CD4-positive, alpha-beta T cell treated with Interleukin-15 for 4 hours (primary cell): ENCODE measurements at places on chromosomes 5 and 9.

DNA sequence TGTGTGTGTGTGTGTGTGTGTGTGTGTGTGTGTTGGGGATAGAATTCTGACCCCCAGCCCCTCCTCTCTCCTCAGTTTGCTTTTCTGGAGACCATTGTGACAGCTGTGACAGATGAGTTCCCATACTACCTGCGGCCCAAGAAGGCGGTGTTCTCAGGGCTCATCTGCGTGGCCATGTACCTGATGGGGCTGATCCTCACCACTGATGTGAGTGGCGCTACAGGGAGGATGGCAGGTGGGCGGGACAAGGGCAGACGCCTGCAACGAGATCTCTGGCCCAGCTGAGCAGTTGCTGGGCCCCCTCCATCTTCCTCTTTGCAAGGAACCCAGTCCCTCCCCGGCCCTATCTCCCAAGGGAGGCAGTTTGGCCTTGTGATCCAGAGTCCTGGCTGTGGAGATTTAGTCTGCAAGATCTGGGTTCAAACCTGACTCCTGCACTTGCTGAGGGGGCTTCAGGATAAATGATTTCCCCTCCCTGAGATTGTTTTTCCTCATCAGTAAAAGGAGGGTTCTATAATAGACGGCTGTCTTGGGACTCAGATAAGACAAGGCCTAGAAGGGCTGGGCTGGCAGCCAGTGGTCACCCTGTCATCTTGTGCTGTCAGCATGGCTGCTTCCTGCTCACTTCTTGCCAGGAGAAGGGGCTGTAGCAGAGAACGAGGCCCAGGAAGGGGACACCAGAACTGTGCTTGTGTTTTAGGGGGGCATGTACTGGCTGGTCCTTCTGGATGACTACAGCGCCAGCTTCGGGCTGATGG, 14.1 kb downstream of the SLC6A7 start:
- DNase-seq: no peak

- no peak for DNase-seq
Measured at GRCh38 chr9:15116130-15116580, 190.9 kb downstream of the TTC39B start.

- peak; percentile 18 for DNase-seq
Measured at GRCh38 chr9:87713278-87713987, 12.5 kb upstream of the CTSL start.

- DNase-seq: no peak
Measured at GRCh38 chr9:106828965-106829364, 34.0 kb upstream of the ZNF462 start.

DNA sequence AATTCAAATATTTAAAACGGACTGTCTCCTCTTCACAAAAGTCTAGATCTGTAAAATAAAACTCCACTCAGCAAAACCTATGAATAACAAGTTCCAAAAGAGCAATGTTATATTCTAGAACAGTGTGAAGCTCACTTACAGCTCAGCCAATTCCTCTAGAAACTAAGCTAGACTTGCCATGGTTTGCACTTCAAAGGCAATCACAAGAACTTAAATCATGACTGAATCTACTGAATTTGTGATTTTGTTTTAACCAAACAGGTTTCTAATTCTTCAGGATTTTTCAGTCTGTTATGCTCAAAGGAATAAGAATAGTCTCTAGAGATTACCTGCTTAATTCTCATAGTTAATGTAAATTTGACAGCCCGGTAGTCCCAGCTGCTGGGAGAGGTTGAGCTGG, 1.4 kb upstream of the PKD2L2 start:
- DNase-seq: no peak

GRCh38 chr5:72956324-72957140, 691 bp downstream of the FCHO2 start:
- peak; percentile 2 for DNase-seq
